Activated CD4-positive, alpha-beta memory T cell treated with anti-CD3 and anti-CD28 coated beads, Interleukin-2, amount 10 ng/mL, durations not matched to agents 7 days and 5 days (primary cell): ENCODE measurements at places on chromosomes 16 and 17.

DNA sequence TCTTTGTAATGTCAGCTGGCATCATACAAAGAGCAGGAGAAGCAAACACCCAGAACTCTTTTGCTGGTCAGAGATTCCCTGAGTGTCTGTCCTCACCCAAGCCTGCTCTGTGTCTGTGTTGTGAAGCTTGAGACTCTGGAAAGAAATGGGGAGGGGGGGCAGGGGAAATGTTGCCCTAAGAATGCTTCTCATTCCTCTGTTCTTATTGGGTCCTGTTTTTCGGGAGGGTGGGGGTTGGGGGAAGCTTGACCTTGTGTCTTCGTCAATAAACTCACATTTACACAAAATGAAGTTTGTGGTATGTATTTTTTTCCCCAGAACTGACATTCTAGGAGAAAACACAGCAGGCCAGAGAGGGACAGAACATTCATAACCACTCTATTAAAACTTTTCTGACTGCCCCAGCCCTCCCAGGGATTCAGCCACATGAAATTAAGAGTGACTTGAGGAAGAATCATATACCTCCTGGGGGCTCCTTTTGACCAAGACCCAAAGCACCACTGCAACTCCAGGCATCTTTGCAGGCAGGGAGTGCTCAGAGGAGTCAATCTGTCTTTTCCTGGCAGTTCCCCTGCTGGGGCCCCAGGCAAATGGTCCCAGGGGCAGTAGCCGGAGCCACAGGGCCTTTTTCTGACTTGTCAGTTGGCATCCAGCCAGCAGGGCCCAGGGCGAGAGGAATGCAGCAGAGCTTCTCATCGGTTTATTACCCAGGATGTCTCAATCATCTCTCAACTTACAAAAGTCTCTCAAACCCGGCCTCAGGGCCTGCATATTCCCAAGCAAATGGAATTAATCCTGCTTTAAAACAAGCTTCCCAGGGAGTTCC lies 5.1 kb upstream of the RASL10B start:
- no peak for DNase-seq

DNA sequence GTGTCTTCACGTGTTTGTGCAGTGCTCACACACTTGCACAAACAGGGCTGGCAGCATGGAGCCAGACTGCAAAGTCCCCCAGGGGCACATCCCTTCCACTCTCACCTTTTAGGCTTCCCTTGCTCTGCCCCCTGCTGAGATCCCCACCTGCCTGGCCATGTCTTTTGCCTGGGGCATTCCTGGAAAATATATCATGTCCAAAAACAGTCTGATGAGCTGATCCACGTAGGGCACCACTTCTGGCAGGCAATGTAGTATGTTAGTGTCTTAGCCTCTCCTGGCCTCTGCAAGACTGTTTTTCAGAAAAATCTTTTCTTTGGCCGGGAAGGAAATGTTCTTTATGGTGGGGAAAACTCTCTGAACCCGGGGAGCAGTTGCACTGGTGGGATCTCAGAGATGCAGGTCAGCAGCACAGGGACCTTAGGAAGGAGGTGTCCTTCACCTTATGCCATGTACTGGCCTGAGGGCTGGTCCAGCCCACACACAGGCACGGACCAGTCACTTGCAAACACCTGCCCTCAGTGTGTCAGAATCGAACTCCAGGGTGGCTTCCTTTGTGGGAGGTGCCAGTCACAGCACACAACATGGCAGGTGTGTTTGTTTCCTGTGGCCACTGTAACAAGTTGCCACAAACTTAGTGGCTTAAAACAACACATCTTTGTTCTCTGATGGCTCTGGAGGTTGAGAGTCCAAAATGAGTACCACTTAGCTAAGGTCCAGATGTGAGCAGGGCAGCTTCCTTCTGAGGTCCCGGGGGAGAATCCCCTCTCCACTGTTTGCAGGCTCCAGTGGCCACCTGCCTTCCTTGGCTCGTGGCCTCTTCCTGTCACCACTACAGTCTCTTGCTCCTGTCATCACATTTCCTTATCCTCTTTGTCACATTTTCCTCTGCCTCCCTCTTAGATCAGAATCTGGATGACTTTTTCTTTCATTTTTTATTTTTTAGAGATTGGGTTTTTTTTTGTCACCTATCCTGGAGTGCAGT lies 46.6 kb downstream of the MPRIP start:
- DNase-seq: no peak

- no peak for DNase-seq
These were observed 166.3 kb downstream of the ANKFN1 start for GRCh38 chr17:56319531-56319930.

GRCh38 chr16:12758670-12759558 lies 44.8 kb downstream of the CPPED1 start:
- no peak for DNase-seq

- no peak for DNase-seq
These were observed 197.8 kb upstream of the CHMP6 start for GRCh38 chr17:80793851-80794267.

DNA sequence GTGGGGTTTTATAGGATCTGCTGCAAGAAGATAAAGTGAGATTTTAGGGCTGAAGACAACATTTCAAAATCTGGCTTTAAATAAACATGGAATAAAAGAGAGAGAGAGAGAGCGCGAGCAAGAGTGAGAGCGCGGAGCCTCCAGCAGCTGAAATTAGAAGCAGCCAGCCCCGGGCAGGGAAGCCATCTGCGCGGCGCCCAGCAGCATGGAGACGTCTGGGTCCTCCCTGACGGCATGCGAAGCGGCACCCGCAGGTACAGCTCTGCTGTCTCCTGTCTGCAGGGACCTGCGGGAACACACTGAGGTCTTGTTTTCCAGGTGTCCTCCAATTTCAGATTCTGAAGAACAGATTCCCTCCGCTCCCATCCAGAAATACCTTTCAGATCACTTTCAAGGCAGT lies 7.9 kb upstream of the BAIAP2 start:
- no peak for DNase-seq

DNA sequence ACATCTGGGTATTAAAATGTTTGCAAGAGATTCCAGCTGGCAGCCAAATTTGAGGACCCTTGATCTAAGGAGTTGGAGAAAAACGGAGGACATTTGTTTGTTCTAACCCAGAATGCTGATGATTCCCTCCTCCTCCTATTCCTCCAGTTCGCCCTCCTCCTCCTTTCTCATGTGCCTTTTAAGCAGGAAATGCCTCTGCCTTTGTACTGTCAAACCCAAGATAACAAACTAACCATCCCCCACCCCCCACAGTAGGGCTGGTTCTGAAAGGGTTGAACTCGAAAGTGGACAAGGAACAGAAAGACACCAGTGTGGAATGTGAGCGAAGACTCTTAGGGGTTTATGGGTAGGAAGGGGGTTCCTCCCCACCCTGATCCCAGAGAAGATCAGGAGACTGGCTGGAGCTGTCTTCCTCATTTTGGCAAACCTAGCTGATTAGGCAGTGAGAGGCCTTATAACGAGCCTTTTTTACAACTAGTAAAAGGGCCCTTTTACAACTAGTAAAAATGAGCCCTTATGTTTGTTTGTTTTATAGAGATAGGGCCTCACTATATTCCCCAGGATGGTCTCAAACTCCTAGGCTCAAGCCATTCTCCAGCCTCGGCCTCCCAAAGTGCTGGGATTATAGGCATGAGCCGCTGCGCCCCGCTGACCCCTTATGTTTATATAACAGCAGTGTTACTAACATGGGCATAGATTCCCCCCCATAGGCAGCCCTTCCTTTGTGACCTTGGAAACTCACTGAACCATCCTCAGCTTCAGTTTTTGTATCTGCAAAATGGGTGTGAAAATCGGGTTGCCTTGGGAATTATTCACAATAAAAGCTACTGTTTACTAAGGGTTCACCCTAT lies 975 bp downstream of the CHD9 start:
- peak; percentile 19 for DNase-seq

- no peak for DNase-seq
These were observed 30.8 kb upstream of the ADCY7 start for GRCh38 chr16:50235581-50235980.

GRCh38 chr16:11093572-11094074 lies 149.3 kb downstream of the CLEC16A start:
- DNase-seq: no peak

DNA sequence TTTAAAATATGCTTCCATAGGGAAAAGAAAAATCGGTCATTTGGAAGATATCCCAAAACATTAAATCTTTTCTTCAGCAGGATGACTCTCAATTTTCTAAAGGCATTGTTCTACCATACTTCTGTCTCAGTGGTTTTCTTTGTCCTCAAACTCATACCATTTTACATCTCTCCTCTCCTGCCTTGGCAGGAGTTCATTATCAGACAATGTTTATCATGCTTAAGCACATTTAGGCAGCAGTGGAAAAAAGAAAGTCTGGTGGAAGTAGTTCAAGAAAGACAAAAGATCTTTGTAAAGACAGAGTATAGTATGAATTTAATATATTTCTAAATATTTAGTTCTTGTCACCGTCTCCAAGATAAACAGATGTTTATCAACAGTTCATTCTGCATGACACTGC lies 68.2 kb downstream of the CDK12 start:
- no peak for DNase-seq

- DNase-seq: no peak
These were observed 8.1 kb upstream of the NOTUM start for GRCh38 chr17:81968850-81969812.
